HuH-7 (cell line): ENCODE measurements at places on chromosomes 16 and 17.

- DNase-seq: no peak
Observed at GRCh38 chr17:82231312-82231561, 2.4 kb downstream of the SLC16A3 start.

DNA sequence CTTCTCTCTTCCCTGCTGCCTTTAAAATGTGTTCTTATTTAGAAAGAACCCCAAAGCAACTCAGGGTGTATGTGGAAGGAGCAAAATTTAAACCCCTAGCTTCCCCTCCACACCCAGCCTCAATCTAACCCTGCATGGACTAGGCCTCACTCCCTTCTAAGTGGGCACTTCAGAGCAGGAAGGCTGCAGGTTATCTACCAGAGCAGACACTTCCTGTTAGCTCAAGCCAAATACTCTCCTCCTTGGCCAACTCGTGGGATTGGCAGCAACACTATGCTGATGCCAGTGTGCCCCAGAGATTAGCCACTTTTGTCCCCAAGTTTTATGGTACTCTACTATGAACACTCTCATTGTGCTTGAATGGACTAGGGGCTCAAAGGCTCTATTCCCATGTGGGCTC, 35.6 kb downstream of the CCDC42 start:
- no peak for DNase-seq

- DNase-seq: no peak
Observed at GRCh38 chr16:57178196-57178595, 7.6 kb downstream of the PSME3IP1 start.

GRCh38 chr17:76672270-76672851, 28.8 kb upstream of the ST6GALNAC1 start:
- DNase-seq: no peak

DNA sequence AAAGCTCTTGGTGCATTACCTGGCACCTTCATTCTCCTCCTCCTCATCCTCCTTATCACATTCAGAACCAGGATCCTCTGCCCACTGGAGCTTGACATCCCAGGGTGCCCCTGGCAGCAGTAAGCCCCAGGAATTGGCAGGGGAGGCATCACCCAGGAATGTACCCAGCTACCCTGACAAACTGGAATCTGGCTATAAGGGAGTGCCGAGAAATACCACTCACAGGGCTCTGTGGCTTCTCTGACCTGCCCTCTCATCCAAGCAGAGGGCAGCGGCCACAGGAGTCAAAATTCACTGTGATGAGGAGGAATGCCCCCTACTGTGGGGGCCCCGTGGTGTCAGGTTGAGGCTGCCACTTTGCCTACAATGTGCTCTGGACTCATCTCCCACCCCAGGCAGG, 19.6 kb downstream of the MPP3 start:
- no peak for DNase-seq

DNA sequence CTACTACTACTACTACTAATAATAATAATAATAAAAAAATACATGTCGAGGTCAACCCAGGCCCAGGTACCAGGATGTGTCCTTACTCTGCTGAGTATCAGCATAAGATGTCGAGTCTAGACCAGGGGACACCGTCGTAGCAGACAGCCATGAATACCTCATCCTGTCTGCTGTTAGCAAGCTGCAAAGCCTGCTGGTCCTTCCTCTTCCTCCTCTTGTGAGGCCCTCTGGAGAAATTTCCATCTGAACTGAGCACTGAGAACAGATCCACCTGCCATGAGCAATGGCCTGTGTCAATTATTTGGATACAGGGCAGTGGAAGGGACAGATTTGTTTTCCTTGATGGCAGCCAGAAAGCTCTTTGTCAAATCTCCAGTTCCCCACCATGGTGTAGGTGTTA, 168.5 kb downstream of the XYLT1 start:
- no peak for DNase-seq

DNA sequence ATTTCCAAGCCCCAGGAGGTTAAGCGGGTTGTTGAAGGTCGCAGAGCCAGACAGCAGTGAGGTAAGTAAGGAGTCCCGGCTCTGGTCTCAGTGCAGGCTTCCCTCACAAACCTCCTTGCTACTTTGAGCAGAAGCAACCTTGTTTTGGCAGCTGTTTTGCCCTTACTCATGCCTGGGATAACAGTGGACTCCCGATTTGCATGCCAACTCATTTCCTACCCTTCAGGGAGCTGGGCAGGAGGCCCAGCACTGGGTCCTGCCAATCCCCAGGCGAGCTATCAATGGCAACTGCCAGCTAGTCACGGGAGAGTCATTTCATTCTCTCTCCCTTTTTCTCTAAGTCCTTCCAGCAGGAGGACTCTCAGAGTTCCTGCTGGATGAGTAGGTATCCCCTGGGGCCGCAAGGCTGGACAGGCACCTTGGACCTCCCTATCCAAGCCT, 72.0 kb upstream of the KSR1 start:
- no peak for DNase-seq

GRCh38 chr16:2482708-2483534, 8.0 kb downstream of the TBC1D24 start:
- DNase-seq: no peak

- DNase-seq: no peak
Observed at GRCh38 chr17:79752175-79752574, 21.4 kb downstream of the ENPP7 start.

- DNase-seq: no peak
Observed at GRCh38 chr16:14955546-14956231, 18.4 kb downstream of the NPIPA1 start.

- DNase-seq: no peak
Observed at GRCh38 chr16:50248845-50249244, 17.5 kb upstream of the ADCY7 start.

DNA sequence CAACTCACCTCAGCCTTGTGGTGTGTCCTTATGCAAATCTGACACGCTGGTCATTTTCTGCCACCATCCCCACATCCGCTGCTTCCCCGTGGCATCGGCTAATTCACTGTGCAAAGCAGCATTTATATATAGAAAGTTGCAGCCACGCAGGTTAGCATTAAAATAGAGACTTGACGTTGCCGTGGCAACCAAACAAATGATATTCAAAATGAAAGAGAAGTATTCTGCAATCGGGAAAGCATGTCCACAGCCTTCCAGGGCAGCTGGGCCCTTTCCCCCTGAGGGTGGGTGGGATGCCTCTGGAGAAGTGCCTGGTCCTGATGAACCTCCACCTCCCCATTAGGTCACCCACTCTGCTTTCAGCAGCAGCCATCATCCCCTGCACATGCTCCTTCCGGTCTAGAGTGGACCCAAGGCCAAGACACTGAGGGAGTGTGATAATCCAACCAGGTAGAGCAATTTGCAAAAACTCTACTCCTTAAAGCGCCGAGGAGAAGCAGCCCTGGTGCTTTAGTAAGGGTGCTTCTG, 138.7 kb downstream of the GAS7 start:
- no peak for DNase-seq

DNA sequence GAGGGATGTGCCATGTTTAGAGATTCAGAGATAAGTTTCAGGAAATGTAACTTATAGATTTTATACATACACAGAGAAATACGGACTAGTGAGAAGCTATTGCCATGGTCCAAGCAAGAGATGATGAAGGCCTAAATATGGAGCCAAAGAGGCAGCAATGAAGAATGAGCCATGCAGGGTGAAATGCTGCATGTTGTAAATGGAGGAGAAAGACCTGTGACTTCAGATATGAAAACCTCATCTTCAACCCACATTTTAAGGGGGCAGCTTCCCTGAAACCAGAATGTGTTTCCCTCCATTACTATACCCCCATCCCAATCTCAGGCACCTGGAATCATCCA, 2.9 kb downstream of the CCL2 start:
- DNase-seq: no peak

GRCh38 chr17:48597528-48597777, 3.9 kb upstream of the HOXB5 start:
- no peak for DNase-seq
